ENCODE measurements at places on chromosomes 7 and 10.

GRCh38 chr7:37694208-37695094 lies 10.9 kb downstream of the GPR141 start:
- no peak for DNase-seq

DNA sequence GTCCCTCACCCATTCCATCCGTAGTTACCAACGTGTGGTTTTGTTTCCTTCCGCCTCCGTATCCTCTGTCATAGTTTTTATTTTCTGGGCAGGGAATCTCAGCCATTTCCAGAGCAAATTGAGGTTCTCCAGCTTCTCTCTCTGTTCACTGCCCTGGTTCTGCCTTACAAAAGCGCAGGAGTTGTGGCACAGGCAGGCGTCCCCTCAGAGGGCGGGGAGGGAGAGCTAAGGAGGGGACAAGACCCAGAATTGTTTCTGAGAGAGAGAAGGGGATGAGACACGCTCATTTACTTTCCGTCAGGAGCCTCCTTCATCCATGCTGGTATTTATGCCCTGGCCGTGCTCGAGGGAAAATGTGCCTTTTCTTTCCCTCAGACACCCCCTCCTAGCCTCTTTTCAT lies 71.0 kb downstream of the SH2D4B start:
- DNase-seq = no peak

DNA sequence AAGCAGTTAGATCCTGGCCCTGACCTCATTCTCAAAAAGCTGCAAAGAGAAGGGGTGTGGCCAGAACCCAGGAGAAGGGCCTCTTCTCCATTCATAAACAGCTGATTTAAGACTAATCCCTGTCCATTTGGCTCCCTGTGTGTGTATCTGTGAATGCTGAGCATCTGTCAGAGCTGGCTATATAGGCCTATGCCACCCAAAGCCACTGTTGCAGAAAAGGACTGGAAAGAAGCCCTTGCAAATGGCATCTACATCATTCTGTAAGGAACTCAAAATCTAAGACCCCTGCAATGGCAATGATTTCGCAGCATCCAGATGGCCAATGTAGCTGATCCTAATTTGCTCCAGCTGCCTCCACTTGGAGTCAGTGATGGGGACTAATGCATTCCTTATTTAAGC lies 384.5 kb downstream of the KCNMA1 start:
- no peak for DNase-seq

DNA sequence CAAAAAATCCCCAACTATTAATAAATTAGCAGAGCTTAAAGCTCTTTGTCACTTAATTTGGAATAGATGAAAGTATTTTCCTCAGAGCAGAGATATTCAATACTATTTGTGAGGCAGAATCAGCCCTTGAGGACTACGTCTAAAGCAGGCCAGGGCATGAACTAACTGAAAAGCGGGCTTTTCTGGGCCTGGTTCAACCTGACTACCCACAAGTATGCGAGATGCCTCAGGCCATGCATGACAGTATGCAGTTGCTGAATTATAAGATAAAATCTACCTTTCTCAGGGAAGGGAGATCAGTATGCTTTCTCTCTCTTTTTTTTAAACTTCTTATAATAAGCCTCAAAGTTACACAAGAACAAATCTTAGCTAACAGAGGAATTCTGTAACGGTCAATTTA lies 20.1 kb downstream of the TMEM168 start:
- DNase-seq = no peak

DNA sequence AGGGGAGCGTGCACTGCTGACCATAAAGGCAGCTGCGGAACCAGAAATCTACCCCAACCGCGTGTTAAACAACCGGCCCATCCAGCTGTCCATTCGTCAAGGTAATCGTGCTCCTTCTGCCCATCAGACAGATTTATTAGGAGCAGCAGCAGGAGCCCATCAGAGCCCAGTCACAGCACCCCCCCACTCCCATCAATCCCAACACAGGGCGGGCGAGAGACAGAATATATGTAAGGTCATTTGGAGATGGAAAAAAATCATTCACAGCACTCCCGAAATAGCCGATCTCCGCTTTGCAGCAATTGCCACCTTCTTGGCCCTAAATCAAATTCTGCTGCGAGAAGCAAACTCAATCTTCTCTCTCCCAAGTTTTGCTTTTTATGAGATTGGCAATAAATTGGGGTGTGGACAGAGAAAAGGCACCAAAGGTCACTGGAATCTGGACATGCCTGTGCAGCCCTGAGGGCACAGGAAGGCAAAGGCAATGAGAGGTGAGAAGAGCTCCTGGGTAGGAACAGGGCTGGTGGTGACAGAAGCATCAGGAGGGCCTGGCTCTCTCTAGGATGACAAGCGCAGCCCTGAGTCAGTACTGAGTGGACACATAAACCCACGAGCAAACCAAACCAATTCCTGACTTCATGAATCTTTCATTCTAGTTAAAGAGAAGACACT lies 145.0 kb upstream of the ZMIZ1 start:
- DNase-seq = no peak

GRCh38 chr7:130639388-130639787 lies 29.2 kb downstream of the COPG2 start:
- no peak for DNase-seq

- DNase-seq = no peak
Observed at GRCh38 chr10:31977440-31978155, 49.0 kb upstream of the ARHGAP12 start.

DNA sequence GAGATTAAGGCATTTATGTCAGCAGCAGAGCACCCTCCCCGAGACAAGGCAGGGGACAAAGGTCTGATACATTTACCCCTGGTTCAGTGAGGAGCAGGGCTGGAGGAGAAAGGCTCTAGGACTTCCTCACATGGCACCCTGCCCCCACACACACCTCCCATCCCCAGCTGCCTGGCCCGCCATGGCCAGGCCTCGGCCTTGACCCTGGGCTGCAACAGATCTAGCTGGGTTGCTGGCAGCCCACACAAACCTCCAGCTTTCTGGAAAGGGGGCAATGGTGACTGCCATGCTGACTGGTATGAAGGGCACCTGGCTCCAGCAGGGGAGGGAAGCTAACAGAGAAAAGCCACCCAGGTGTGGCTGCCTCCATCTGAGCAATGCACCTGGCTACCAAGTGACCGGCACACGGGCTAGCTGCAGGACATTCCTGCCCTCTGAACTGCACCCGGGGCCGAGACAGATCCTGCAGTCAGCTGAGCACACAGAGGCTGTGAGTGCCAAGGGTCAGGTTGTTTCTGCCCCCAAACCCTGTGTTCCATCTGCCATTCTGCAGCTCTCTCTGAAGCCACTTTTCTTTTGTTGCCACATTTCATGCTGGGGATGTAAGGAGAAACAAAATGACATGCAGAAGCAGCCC lies 85.8 kb upstream of the LRRC18 start:
- no peak for DNase-seq

GRCh38 chr7:106916679-106917078 lies 51.6 kb downstream of the PIK3CG start:
- no peak for DNase-seq

- no peak for DNase-seq
Observed at GRCh38 chr10:69600761-69601330, 27.6 kb upstream of the NEUROG3 start.
